ENCODE measurements at places on chromosomes 5 and 9.
A peak's percentile ranks its signal among the peaks of the same experiment; 100 is the strongest.

GRCh38 chr5:158456756-158457155 is 597.8 kb upstream of the CLINT1 start:
- peak; percentile 93 for DNase-seq

DNA sequence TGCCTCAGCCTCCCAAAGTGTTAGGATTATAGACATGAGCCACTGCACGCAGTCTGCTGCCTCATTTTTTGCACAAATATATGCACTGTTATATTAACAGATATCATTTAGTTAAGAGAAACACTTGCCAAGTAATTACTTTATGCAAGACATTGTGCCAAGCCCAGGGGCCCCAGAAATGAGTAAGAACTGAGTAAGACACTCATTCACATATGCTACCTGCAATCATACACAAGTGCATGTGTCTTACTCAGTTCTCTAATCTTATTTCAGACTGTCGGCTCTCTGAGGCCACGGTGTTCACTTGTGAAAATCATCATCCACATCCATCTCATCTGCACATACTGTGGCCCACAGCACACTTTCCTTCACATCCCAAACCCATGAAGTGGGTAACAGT is 16.0 kb downstream of the TRAF1 start:
- no peak for DNase-seq

DNA sequence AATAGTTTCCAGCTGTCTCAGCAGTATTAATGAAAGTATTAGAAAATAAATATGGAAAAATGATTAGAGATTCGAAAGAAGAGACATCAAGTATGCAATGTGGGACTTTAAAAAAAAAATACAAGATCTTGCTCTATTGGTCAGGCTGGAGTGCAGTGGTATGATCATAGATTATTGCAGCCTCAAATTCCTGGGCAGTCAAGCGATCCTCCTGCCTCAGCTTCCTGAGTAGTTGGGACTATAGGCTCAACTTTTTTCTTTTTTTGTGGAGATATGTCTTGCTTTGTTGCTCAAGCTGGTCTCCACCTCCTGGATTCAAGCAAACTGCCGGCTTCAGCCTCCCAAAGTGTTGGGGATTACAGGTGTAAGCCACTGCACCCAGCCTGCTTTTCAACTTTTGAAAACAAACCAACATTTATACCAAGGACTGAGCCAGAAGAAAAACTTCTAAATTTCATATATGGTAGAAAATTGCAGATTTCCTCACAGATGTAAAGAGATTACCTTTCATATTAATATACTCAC is 323.1 kb downstream of the ADGRV1 start:
- no peak for DNase-seq

- DNase-seq, result no peak
Measured at GRCh38 chr5:64214132-64214531, 48.5 kb downstream of the RNF180 start.

GRCh38 chr5:159877016-159877415 is 39.3 kb upstream of the ADRA1B start:
- no peak for DNase-seq

- DNase-seq, result no peak
Measured at GRCh38 chr9:114058688-114059046, 19.4 kb downstream of the AMBP start.

DNA sequence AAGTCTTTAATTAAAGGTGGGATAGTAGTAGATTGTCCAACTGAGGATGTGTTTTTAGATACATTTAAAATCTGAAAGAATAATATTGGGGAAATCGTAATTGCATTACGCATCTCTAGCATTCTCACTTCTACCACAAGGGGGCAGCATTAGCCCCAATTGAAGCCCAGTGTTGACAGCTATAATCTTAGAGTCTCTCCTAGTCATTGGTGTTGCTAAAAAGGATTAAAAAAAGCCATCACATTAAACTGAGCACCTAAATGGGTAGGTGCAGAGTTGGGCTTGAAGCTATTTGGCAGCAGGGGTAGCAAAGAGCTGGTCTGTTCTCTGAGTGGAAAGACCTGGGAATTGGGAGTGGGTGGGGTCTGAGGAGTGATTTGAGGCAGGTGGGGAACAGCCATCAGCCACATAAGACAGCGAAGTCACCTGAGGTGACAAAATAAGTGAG is 177.2 kb downstream of the OSTF1 start:
- peak; percentile 17 for DNase-seq

- DNase-seq, result no peak
Measured at GRCh38 chr9:27766073-27766835, 193.0 kb upstream of the C9orf72 start.

DNA sequence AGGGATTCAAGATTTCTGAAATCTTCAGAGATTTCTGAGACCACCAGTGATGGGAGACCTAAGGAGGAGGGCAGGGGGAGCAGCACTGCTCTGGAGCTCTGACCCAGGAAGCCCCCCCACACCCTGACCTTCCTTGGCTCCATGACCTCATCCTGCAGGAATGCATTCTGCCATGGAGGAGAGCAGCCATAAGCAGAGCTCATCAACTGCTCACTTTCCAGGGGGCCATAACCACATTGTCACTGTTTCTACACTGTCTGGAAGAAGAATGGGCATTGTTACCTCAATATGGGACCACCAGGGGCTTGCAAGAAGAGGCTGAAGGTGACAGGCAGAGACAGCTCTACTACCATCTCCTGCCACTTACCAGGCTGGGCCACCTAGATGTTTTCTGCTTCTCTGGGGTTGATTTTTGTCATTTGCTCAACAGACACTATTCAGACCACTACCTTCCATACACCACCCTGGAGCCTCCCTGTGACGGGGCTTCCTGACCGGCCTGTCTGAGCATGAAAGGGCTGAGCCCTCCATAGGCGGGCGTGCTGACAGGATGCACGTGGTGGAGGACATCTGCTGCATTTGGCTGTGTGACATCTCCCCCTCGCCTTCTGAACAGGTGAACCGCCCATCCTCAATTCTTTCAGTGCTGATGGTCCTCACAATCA is 2.3 kb upstream of the TSC1 start:
- no peak for DNase-seq

- no peak for DNase-seq
Measured at GRCh38 chr5:90792725-90793124, 234.1 kb downstream of the ADGRV1 start.

- no peak for DNase-seq
Measured at GRCh38 chr5:115544043-115544435, 536 bp downstream of the FEM1C start.

DNA sequence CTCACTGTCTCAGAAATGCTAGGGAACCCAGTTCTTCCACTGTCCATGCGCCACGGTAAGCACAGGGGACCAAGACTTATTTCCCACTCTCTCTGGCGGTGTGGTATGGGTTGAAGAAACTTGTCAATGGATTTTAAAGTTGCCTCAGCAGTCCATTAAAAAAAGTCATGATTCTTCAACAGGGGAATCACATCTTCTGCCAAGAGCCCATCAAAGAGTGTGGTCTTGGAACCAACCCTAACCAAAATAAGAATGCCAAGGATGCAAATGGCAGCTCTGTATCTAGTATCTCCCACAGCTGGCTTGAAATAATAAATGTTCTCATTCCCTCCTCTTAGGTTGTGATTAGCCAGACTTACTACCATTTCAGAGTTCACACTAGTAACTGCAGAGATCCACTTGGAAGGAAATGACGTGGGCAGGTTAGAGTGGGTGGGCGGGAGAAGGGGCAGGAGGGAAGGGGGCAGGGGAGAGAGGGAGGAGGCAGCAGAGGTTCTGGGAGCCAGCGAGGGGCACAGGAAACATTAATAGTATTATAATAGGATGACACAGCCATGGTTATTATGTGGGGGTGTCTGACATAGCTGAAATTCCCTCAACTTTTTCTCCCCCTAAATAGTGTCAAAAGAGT is 17.6 kb downstream of the PTCH1 start:
- no peak for DNase-seq

GRCh38 chr5:106314221-106314824 is 1356.4 kb downstream of the EFNA5 start:
- no peak for DNase-seq

GRCh38 chr5:66553368-66553912 is 42.8 kb upstream of the MAST4 start:
- DNase-seq, result no peak

DNA sequence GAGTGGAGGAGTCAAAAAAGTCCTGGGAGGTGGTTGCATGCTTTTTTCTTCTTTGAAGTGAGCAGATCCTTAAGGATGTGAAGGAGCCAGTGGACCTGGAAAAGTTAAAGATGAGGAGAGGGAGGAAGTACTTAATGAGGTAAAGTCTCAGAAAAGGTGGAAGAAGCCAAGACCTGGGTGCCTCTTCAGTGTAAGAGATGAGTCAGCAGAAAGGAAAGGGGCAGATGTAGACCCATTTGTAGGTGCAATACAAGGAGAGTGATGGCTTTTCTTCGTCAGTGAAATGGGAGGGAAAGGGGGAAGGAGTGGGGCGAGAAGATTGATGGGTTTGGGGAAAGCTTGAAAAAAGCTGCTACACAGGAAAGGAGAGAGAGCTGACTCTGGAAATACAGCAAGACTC is 82.9 kb downstream of the ANGPTL2 start:
- no peak for DNase-seq

DNA sequence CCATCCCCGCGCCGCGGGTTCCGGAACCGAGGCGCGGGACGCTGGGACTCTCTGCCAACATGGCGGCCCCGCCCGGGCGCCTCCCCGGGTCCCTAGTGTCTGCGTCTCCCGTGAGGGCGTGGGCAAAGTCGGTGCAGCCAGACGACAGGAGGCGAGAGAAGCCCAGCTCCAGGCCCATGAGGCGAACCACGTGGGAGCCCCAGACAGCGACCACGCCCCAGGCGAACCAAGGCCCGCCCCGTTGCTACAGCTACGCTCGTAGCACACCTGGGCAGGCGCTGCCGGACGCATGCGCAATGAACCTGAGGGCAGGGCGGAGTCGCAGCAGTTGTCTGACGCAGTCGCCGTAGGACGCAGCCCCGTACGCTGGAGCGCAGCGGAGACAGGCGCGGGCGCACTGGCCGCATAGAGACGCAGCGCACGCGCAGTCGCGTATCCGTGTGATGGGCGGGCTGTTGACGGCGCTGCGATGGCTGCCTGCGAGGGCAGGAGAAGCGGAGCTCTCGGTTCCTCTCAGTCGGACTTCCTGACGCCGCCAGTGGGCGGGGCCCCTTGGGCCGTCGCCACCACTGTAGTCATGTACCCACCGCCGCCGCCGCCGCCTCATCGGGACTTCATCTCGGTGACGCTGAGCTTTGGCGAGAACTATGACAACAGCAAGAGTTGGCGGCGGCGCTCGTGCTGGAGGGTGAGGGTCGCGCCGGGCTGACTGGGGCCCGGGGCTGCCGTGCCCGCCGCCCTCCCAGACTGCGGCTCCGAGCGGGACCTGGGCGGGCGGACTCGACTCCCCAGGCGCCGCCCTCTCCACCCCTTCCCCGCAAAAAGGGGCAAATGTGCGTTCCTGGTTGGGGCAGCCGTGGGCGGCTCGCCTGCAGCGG is at the start of gene MAN1B1:
Gene MAN1B1 (plus strand): TSS at position 455 of the 878 bp plus-strand sequence. CDS start 15 bp downstream, at position 470.
- peak; percentile 98 for DNase-seq

DNA sequence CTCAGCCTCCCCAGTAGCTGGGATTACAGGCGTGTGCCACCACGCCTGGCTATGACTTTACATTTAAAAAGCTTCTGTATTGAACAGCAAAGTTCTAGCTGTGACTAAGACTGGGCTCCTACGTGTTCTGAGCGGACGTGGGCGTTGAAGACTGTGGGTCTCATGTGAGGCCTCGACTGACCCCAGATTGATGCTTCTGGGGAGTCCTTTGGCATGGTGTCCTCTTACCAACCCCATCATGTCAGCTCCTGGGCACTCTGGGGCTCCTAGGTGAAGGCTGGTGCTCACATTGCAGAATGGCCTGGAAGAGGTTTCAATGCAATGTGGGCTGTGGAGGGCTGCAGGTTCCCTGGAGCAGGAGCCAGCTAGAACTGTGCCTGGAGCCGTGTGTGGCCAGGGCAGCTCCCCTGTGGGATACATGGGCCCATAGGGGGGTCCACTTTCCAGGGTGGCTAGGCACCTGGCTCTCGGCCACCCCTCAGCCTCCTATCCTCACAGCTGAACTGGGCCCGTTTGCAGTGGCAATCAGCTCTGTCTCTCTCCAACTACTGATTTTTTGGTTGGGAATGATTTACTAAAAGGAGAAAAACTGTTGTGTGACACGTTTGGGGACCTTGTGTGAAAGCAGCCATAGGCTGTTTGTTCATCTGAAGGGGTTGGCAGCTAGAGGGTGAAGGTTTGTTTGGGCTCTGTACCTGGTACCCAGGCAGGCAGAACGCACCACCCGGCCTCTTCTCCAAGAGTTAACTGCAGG is 29.7 kb downstream of the SLC25A25 start:
- no peak for DNase-seq

- DNase-seq, result no peak
Measured at GRCh38 chr5:98031926-98032325, 741.5 kb upstream of the RGMB start.

DNA sequence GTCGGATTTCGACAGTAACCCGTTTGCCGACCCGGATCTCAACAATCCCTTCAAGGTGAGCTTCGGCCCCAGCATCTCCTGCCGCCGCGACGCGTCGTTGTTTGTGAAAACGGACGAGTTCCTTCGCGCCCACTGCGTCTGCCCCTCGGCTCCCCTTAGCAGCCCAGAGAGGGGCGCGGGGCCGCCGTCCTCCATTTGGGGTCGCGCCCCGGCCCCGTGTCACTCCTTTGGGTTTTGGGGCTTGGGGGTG is 182 bp downstream of the SCAMP1 start:
- no peak for DNase-seq

GRCh38 chr9:75993434-75993833 is 103.0 kb downstream of the PCSK5 start:
- DNase-seq, result peak; percentile 63

DNA sequence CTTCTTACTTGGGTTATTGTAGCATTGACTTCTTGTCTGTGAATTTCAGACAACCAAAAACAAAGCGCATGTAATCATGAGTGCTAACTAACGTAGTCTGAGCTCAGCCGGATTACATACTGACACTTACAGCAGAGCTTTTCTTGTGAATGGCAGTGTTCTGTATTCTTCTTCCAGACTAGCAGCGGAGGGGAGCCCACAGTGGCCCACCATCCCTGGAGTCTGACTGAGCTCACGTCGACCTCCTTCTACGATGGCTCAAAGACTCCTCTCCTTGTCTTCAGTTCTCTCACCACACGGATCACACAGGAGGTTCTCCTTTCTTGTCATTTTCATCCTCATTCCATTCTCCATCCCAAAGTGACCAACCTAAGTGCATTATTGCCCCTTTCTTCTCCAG is 211.4 kb downstream of the CHSY3 start:
- DNase-seq, result no peak

- DNase-seq, result no peak
Measured at GRCh38 chr5:149679876-149680809, 50.0 kb upstream of the PPARGC1B start.

GRCh38 chr9:72909428-72909827 is 43.4 kb downstream of the ALDH1A1 start:
- DNase-seq, result no peak

- peak; percentile 4 for DNase-seq
Measured at GRCh38 chr5:76104027-76104426, 20.8 kb downstream of the SV2C start.

GRCh38 chr5:117792476-117792875 is 1195.9 kb downstream of the DTWD2 start:
- DNase-seq, result no peak

GRCh38 chr9:132514821-132515220 is 67.6 kb upstream of the BARHL1 start:
- DNase-seq, result no peak

Data from HFF-Myc (cell line).